Stimulated activated naive CD8-positive, alpha-beta T cell treated with anti-CD3 and anti-CD28 coated beads, Interleukin-15, Interleukin-2, amounts not matched to agents 100 U/mL and 50 U/mL, for 24 hours (primary cell): ENCODE measurements at places on chromosomes 6 and 20.
A peak's percentile ranks its signal among the peaks of the same experiment; 100 is the strongest.

DNA sequence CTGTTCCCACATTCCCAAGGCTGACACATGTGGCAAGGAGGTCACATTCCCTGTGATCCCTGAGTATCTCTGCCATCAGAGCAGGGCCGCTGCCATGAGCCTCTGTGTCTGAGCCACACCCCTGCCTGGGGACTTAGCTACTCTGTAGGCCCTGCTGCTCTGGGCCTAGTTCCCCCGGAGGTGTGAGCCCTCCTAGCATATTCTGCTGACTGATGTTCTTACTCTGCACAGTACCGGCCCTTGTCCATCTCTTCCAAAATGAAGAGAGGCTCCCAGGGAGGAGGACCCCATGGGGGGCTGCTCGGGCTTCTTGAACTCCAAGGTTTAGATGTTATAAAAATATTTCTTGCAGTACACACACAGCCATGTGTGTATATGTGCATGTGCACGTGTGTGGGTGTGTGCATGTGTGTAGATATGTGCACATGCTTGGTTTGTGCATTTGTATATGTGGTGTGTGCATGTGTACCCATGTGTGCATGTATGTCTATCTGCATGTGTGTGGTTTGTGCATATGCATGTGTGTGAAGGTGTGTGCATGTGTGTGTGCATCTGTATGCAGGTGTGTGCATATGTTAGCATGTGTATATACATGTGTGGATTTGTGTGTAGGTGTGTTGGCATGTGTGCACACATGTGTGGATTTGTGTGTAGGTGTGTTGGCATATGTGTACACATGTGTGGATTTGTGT, 101.2 kb downstream of the ERMARD start:
- DNase-seq, result no peak

GRCh38 chr6:136745300-136745699, 47.0 kb downstream of the MAP3K5 start:
- no peak for DNase-seq

DNA sequence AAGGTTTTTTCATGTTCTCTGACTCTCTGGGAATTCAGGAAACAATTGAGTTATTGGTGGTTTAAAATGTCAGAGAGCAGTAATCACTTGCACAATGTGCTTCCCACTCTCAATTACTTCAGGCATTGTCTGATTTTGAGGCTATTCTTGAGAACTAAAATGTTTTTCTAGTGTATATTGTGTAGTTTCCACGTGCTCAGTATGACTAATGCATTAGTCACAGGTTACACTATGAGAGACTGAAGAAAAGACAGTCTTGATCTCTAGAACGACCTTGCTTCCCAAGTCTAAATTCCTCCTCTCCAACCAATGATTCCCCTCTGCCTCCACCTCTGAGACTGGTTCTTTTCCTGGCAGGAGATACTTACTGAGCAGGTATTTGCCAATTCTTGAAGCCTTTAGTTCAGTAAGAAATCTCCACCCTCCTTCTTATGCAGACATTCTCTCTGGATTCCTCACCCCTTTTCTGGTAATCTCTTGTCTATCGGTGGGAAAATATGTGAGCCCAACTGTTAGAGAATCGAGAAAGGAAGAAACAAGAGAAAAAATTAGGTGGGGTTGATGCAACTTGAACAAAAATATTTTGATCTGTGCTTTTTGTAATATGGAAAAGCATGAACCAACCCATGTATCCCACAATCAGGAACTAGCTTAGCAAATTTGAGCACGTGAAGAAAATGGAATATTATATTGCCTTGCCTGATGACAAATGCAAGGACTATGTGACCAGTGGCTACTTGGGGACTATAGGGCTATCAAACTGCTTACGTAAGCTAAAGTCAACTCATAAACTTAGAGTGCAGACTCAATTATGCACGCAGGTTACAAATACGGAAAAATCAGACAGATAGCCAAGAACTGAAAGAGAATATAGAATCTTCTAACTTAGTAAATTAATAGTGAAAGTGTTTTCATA, 61.1 kb upstream of the SLC22A16 start:
- DNase-seq, result no peak

GRCh38 chr20:11057624-11058023, 383.8 kb upstream of the JAG1 start:
- no peak for DNase-seq

GRCh38 chr20:54195483-54196472, 12.1 kb upstream of the PFDN4 start:
- no peak for DNase-seq

- DNase-seq, result no peak
Observed at GRCh38 chr6:116030770-116031169, 29.9 kb downstream of the FRK start.

- peak; percentile 19 for DNase-seq
Observed at GRCh38 chr6:52537001-52537753, 39.7 kb downstream of the TRAM2 start.
